Gastrocnemius medialis (tissue), 4 donors: ENCODE measurements at places on chromosomes 12 and 14. TPM values are rescaled to one million over a fixed set of nuclear protein-coding genes. Genes with fewer than 3 reads are reported as not detected.

ACOT6 gene
- not detected for total RNA-seq

PPP1R1A gene
- total RNA-seq = 209 TPM

KRT82 gene
- not detected for total RNA-seq

LALBA gene
- not detected for total RNA-seq

RFX4 gene
- total RNA-seq = not detected

DNA sequence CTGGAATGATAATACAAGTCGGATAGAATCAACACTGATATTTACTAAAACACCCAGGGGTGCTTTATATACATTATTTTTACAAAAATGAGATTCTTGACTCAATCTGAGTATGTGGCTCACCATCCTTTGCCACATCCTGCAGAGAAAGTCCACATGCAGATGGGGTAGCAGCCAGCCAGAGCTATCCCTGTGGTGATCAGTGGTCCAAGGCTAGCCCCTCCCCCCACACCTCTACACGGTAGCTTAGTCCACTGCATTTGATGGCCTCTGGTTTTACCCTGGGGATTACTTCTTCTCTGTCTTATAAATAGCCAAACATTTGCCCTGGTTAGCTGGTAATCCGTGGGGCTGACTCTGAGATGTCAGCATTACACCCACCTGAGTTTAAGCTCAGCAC is 28.1 kb upstream of the TTC7B start:
- no peaks in the 10 kb centered on the region for H3K36me3 ChIP-seq

DNA sequence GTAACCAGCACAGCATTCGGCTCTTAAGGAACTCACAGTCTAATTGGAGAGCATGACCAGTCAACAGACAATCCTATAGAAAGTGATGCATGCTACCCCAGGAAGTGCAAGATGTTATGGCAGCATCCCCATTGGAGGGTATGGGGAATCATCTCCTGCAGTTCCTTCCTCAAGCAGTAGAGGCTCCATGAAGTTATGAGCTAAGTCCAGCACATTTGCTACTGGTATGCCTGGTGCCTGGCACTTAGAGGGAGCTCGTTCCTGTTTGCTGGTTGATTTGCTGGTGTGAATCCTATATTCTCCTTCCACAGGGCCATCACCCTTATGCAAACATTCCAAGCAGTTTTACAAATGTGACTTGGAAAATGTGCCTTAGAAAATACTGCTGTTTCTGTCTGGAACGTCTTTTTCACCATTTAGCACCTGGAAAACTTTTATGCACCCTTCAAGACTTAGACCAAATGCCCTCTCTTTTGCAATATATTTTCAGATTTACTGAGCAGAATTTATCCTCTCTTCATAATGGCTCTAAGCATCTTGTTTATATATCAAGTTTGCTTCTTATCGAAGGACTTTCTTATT is 136.1 kb upstream of the WSCD2 start:
- H3K4me3 ChIP-seq = no peak overlapping the region
- H3K27me3 ChIP-seq = no peaks in the 10 kb centered on the region
- DNase-seq = no peak
- H3K4me1 ChIP-seq = no peaks in the 10 kb centered on the region

DNA sequence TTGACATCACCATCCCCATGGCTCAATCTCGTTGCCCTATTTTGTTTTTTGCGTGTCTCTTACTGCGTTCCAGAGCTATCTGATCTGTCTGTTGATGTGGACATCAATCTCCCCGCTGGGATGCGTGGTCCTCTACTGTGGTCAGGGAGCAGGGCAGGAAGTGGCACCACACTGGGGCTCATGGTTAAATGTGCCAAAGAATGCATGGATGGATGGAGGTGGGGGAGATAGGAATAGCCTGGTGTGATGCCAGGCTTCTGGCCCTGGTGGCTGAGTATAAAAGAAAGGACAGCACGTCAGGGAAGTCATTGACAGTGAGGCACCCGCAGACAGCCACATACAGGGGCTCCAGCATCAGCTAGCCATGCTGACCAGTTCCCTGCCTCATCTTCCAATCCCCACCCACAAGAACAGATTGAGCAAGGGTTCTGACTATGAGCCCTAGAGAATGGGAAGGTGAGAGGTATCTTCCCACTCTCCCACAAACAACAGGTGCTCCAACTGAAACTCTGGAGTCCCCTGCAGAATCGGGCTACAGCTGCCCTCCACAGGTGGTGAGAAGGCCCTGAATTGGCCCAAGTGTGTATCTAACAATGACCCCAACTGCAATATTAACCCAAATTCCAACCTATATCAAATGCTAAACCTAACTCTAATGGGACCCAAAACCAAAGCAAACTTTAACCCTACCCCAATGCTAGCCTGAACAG is 2.7 kb upstream of the BEGAIN start:
- no peak overlapping the region for H3K4me3 ChIP-seq
- no peak overlapping the region for H3K27ac ChIP-seq
- no peaks in the 10 kb centered on the region for H3K36me3 ChIP-seq
- no peak for DNase-seq
- peaks cover 31% of the 10 kb centered on the region for H3K27me3 ChIP-seq

GRCh38 chr14:94099006-94099405 is 11.5 kb upstream of the IFI27 start:
- no peaks in the 10 kb centered on the region for H3K27me3 ChIP-seq
- no peaks in the 10 kb centered on the region for H3K36me3 ChIP-seq
- no peak overlapping the region for H3K4me3 ChIP-seq
- H3K27ac ChIP-seq = no peak overlapping the region
- no peaks in the 10 kb centered on the region for H3K4me1 ChIP-seq

DNA sequence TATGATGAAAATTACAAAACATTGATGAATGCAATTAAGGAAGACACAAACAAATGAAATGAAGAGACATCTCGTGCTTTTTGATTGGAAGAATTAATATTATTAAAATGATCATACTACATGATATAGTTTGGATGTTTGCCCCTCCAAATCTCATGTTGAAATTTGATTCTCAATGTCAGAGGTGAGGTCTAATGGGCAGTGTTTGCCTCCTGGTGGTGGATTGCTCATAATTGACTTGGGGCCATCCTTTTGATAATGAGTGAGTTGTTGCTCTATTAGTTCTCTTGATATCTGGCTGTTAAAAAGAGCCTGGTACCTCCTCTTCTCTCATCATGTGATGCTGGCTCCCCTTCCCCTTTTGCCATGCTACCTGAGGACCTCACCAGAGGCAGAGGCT is 56.7 kb downstream of the CD163L1 start:
- no peak overlapping the region for H3K27ac ChIP-seq
- H3K4me1 ChIP-seq = no peaks in the 10 kb centered on the region
- H3K36me3 ChIP-seq = no peaks in the 10 kb centered on the region
- no peaks in the 10 kb centered on the region for H3K27me3 ChIP-seq

DNA sequence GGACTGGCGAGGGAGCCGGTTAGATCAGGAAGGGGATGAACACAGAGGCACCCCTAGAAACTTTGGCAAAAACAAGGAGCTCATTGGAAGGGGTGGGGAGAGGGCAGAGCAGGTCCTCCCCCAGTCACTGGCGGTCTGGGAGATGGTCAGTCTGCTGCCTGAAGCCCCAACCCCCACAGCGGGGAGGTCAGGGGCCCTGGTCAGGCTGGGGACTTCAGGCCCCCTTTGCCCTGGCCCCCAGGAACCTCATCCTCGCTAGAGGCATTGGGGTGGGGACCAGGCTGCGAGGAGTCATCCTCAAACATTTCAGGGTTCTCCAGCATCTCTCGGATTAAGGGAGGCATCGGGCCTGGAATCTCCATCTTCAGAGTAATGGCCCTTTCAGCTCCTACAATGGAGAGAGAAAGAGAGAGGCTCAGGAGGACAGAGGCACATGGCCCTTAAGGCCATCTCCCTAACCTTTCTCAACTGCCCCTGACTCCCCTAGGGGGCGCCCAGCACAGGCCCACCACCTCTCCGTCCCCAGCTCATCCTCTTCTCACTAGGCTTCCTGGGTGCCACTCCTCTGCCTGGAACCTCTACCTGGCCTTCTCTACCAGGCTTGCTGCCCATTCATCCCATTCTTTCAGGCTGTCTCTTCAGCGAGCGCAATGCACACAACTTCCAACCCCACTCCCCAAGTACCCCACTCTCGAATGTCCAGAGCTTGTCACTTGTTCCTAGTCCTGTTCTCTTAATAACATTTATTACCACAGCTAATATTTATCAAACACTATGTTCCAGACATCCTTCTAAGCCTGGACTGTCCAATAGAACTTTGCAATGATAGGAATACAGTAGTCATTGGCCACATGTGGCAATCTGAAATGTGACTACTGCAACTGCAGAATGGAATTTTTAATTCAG is 4.7 kb upstream of the ITGB7 start:
- no peaks in the 10 kb centered on the region for H3K27me3 ChIP-seq
- DNase-seq = no peak
- H3K27ac ChIP-seq = no peak overlapping the region
- H3K4me1 ChIP-seq = peaks cover 29% of the 10 kb centered on the region
- no peak overlapping the region for H3K4me3 ChIP-seq

DNA sequence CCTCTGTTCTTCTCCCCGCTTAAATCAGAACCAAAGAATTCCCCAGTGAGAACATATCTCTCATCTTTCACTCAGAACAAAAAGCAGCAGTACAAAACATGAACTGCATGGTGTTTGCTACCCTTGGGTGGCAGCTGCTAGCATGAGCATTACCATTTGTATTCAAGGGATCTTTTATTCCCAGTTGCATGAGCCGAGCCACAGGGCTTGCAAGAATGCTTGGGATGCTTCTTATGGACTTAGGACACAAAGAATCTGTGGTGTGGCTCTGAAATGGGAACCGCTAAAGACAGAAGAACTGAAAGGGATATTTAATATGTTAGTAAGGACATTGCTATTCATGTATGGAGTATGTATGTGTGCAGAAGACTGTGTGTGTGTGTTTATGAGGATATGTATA is 190.6 kb downstream of the TMX1 start:
- no peaks in the 10 kb centered on the region for H3K4me1 ChIP-seq
- no peak for DNase-seq
- H3K27ac ChIP-seq = no peak overlapping the region
- no peaks in the 10 kb centered on the region for H3K36me3 ChIP-seq
- H3K27me3 ChIP-seq = no peaks in the 10 kb centered on the region
- H3K4me3 ChIP-seq = no peak overlapping the region

DNA sequence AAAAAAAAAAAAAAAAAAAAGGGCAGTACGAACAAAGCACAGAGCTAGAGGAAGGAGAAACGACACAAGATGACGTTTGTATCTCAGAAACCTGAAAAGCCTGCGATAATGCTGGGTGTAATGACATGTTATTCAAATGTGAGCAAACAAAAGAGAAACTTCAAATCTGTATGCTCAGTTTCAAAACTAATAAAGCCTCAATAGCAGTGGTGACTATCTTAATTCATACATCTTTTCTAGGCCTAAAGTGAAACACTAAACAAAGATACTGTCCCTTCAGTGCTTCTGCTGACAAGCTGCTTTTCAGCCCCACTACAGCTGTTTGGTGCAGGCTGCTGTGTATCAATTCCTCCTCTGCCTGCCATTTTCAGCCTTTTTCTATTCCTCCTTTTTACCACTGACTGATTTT is 15.8 kb downstream of the ITPR2 start:
- H3K27me3 ChIP-seq = no peaks in the 10 kb centered on the region
- H3K4me3 ChIP-seq = no peak overlapping the region
- H3K36me3 ChIP-seq = no peaks in the 10 kb centered on the region
- H3K4me1 ChIP-seq = peaks cover 6% of the 10 kb centered on the region
- no peak for DNase-seq
- no peak overlapping the region for H3K27ac ChIP-seq
